T-helper 17 cell (primary cell): ENCODE measurements at places on chromosomes 2 and 18.

- DNase-seq: peak; percentile 29
These were observed 4.3 kb upstream of the ASIC4 start for GRCh38 chr2:219509780-219510511.

- DNase-seq: no peak
These were observed 214.3 kb downstream of the MGAT5 start for GRCh38 chr2:134468164-134468563.

DNA sequence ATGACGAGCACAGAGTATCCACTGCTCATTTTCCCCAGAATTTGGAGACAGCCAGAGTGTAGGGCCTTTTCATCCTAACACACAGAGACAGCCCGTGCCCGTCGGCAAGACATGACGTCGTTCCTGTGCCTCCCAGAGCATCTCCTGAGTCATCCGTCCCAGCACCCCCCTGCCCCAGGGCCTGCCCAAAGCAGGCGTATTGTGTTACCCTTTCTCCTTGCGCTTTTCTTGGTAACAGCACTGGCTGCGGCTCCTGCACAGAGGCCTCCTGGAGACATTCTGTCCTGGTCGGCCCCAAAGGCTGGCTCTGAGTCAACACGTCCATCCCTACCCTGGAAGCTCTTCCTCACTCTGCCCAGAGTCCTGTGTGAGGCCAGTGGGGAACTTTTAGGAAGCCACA, 217.1 kb downstream of the KLHL29 start:
- DNase-seq: no peak

- DNase-seq: no peak
These were observed 354.4 kb downstream of the TGIF1 start for GRCh38 chr18:3804336-3804735.

- no peak for DNase-seq
These were observed 32.6 kb downstream of the MARCHF4 start for GRCh38 chr2:216339456-216340279.

DNA sequence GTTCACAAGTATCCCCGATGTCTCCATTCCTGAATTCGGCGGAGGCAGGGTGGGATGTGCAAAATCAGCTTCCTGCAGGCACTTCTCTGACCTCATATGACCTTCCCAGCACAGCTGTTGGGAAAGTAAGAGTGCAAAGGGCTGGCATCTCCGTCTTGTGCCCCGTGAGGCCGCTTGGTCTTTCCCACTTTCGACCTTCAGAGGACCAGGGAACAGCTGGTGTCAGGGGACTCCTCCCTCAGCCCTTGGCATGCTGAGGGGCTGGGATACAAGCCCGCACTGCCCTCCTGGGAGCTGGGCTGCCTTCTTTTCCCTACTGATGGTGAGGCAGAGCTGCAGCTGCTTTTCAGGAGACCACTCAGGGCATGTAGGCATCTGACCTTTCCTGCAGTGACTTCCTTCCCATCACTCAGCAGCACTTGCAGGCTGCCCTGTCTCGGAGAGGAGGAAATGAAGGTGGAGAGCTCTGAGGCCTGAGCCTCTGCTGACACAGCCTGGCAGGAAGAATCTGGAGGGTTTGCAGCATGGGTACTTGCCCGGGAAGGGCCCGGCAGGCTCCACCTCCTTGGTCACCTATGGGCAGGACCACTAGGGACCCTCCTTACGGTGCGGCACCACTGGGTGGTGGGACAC, 277.2 kb upstream of the HS6ST1 start:
- no peak for DNase-seq

- peak; percentile 18 for DNase-seq
These were observed 1.1 kb downstream of the TMEM18 start for GRCh38 chr2:675982-676646.
